Caco-2 (cell line): ENCODE measurements at places on chromosomes 12 and 14. TPM values are rescaled to one million over a fixed set of nuclear protein-coding genes. Genes with fewer than 3 reads are reported as not detected.

- peak; percentile 17 for DNase-seq
These were observed 178.9 kb upstream of the NRXN3 start for GRCh38 chr14:77991128-77991772.

DNA sequence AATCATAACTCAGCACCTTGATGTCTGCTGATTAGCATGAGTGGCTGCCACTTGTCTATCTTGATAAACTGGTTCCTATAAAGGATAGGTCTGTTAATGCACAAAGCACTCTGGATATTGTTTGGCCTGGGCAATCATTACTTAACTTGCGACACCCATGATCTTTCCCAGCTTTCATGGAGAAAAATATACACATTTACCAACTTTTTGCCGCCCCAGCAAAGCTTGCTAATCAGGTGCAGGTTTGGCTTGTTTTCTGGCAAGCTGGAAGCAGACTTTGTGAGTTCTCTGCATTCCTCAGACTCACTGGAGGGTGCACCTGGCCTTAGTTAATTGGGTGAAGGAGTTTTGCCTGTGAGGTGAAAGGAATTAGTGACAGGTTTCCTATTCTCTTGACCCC, 1126.4 kb upstream of the FLRT2 start:
- peak; percentile 61 for DNase-seq

GRCh38 chr12:38523920-38524319, 207.3 kb downstream of the ALG10B start:
- no peak for DNase-seq

GRCh38 chr12:124348659-124349380, 53.9 kb downstream of the RFLNA start:
- DNase-seq = no peak

DNA sequence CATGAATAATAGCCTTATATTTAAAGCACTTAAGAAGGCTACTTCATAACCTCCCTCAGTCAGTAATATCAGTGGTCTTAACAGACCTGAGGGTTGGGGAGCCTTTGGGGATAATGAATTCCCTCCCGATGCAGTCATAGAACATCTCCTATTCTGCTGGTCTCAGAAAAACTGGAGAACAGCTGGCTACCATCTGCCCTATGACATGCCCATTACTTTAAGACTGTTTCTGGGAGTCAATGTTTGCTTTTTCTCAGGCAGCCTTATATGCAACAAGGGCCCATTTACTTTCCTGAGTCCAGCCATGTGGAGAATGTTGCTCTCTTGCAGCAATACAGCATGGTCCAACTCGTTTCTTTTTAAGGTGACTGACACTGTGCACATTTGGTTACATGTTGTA, 161.7 kb upstream of the PARP11 start:
- DNase-seq = no peak

DNA sequence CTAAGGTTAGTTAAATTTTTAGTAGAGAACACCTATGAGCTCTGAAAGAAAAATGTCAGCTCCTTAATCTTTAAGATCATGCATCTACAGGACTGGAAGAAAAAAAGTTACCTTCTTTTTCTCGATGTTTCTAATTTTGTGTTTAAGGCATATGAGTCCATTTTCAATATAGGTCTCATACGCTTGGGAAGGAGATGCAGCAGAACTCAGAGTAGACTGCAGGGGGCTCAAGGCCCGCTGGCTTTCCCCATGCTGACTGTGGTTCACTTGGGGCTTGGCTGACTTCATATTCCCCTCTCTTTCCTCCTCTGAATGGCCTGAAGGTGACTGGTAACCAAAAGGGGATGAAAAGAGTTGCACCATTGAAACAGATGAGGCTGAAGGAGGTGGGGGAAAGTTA, 1.5 kb downstream of the CAPRIN2 start:
- peak; percentile 59 for DNase-seq

GRCh38 chr14:99201351-99202073, 70.5 kb downstream of the BCL11B start:
- DNase-seq = no peak

- no peak for DNase-seq
These were observed 3.7 kb upstream of the DENND5B start for GRCh38 chr12:31594681-31595080.

DNA sequence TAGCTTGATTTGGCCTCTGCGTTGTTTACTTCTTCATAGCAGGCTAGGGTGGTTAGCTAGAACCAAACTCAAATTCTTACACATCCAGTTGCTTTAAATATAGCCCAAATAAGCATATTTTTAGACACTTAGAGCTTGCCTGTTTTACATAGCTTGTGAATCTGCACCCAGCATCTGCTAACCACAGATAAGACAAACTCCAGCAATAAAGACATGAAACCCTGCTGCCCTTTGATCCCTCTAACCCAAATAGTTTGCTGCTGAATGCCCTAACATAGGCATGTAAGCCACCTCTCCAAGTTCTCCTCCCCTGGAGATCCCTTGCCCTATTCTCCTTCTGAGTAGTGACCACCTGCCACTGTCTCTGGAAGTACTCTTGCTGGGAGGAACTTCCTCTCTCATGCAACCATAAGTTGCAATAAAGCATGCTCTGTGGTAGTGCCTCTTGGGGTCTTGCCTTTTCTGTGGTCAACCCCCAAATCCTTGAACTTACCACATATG, 185.6 kb downstream of the TMEM117 start:
- no peak for DNase-seq

DNA sequence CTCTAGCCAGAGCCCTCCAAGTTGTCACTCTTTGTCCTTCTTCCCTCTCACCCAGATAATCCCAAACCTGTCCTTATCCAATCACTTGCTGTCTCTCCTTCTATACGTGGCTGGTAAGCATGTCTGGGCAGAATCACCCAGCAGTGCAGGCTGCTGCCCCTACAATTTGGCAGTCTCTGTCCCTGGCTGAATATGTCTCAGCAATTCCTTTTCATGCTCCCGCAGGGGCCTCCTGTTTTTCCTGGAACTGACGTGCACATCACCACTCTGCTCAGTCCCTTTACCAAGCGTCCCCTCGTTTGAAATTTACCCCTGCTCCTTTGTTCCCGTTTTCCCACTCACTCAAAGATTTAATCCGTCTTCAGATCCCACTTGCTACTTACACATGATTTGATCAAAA, 80.0 kb downstream of the ST8SIA1 start:
- no peak for DNase-seq

GRCh38 chr12:4289998-4290790, 16.6 kb downstream of the CCND2 start:
- DNase-seq = peak; percentile 25

DNA sequence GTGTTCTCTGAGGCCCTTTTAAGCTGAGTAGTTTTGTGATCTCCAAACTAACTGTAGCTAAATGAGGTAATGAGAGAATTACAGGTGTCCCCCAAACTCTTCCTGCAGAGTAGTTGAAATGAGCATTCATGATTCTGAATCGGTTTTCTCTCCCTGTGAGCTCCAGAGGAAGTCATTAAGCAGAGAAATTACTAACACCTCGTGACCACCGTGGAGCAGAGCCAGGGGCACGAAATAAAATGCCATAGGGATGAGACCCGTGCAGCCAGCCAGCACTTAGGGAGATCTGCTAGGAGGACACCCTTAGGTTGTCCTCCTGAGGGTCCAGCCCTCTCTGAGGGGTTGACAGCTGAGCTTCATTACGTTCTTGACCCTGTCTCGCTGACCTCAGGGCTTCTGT, 79.5 kb downstream of the SLC25A47 start:
- DNase-seq = no peak

DNA sequence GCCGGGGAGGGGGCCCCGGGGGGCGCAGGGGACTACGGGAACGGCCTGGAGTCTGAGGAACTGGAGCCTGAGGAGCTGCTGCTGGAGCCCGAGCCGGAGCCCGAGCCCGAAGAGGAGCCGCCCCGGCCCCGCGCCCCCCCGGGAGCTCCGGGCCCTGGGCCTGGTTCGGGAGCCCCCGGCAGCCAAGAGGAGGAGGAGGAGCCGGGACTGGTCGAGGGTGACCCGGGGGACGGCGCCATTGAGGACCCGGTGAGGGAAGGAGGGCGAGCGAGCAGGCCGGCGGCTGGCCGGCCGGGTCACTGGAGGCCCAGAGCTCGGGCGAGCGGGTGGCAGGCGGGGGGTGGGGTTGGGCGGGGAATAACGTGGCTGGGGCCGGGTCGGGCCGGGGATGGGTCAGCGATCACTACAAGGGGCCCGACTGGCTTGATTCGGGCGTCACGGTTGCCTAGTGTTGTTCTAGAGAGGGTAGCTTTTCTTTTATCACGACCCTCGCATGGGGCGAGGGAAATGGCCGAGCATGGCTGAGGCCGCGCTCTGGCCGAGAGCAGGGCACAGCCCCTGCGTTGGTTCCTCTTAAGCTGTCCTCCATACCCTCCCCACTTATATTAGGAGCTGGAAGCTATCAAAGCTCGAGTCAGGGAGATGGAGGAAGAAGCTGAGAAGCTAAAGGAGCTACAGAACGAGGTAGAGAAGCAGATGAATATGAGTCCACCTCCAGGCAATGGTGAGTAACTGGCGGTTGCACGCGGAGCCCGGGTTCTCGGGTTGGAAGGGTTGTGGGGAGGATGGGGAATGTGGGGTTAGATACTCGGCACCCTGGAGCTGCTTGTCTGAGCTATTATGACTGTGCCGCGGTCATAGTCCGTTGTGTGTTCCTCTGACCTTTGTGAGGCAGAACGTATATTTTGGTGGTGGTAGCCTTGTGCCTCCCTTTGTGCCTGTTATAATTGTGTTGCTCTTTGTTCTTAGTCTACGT, 603 bp downstream of the PABPN1 start:
- no peak for DNase-seq

DNA sequence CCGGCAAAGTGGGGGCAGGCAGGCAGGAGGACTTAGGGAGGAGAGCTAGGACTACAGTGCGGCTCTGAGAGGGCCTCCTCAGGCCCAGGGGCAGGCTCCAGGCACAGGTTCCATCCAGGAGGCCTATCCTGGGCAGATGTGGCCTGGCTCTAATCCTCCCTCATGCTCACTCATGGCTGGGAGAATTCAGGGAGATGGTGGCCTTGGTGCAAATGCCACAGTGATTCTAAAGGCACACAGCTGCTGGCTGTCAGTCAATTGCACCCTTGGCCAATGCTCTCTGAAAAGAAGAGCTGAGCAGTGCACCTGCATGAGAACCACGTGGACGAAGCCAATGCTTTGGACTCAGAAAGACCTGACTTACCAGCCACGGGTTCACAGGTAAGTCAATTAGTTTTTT, 89.6 kb downstream of the C12orf75 start:
- DNase-seq = no peak

- no peak for DNase-seq
These were observed at the start of gene TMEM119 for GRCh38 chr12:108597559-108598471. TMEM119 (minus strand) TSS chr12:108598084; CDS start chr12:108592383, 5,701 bp downstream.

DNA sequence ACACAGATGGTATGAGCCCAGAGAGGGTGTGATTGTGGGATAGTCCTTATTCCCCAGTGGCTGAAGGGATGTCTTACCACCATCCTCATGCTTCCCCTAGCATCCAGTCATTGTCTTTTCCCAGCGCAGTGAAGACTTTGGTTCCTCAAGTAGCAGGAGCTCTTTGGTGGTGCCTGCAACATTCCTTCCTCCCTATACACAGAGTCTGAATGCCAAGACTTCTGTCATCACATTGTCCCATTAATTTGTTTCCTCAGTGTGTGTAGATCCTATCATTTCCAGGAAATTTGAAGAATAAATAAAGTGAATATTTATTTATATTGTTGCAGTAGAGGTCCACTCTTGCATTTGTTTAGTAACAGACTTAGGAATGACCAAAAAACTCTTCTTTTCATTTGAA, 147.2 kb downstream of the DACT1 start:
- no peak for DNase-seq

GRCh38 chr12:26360062-26360461, 164.7 kb downstream of the SSPN start:
- no peak for DNase-seq

DNA sequence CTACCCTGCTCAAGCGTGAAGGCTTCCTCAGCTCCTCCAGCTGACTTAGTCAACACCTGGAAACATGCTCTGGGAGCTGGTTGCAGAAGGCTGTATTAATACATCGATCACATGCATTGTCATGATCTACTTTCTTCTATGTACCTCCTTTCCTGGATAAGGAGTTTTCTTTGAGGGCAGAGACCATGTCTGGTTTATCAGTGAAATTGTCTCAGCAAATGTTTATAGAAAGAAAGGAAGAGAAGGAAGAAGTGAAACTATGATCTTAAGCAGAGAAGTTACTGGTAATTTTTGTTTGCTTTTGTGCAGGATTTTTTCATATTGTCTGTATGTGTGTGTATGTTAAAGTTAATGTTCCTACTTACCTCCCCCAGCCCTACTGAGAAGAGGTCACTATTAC, 4.5 kb downstream of the DYRK4 start:
- DNase-seq = no peak

DNA sequence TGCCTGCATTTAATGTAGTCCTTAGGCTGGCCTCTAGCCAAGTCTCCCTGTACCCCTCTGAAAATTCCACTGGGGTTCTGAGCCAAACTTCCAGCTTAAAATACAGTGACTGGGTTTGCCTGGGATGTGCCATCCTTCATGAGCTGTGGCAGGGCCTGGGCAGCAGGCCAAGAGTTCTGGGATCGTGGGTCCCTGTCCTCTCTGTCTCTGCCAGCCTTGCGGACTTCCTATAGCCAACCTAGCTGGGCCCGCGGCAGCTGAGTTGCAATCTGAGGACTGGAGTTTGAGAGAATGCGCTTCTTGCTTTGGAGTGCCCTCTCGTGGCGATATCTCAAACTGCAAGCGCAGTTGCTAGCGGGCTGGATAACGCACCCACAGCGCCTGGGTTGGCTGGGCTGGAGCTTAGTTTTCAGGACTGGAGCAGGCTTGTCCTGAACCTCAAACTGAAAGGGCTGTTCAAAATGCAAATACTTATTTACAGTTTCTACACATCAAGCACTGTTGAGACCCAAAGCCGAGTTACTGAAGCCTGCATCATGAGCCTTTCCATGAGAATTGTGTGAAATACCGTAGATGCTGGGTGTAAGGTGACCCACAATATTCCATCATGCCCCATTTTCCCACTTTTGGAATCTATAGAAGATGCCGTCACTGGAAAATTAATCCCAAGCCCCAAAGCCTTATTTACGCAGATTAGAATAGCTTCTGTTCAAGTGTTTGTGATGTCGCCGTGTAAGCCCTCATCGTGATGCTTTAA, 7.3 kb upstream of the IFI27L2 start:
- peak; percentile 71 for DNase-seq

Gene HSPB8
- total RNA-seq = 15.3 and 17.1 TPM in 2 replicates

Gene LBHD2
- total RNA-seq = not detected in 2 replicates

Gene CCDC177
- 0.56 and 0.82 TPM in 2 replicates for total RNA-seq

Gene KRT6A
- total RNA-seq = 0.14 TPM in 1 of 2 replicates, not detected in the other

Gene PRH2
- 0.93 TPM in 1 of 2 replicates, not detected in the other for total RNA-seq

Gene C3AR1
- not detected in 2 replicates for total RNA-seq

Gene GALNT4
- 6.6 and 7.2 TPM in 2 replicates for total RNA-seq

Gene HPD
- total RNA-seq = 0.20 TPM in 1 of 2 replicates, not detected in the other

Gene C12orf50
- total RNA-seq = not detected in 2 replicates

Gene CD69
- total RNA-seq = not detected in 2 replicates

Gene EEF1AKMT3
- 5.0 and 6.7 TPM in 2 replicates for total RNA-seq

Gene ERP27
- total RNA-seq = 0.98 and 1.1 TPM in 2 replicates

Gene MFAP5
- total RNA-seq = 0.61 and 1.00 TPM in 2 replicates
